Brain (organoid and tissue), 16 donors: ENCODE measurements at places on chromosomes 3 and 15.

DNA sequence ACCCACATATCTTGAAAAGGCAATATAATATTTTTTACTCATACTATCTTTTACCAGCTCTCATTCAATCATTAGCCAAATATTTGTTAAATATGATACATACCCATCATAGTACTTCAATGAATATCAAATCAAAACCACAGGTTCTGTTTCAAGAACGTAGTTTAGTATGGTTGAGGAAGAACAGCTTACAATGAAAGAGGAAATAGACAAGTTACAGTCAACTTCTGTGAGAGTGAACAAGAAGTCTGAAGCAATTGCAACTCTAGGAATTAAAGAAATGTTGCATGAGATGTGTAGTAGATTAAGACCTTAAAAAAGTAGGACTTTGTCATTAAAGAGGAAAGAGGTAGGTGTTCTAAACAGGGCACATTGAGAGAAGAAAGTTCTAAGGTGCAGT is 9.3 kb downstream of the BCHE start:
- no peak for DNase-seq

DNA sequence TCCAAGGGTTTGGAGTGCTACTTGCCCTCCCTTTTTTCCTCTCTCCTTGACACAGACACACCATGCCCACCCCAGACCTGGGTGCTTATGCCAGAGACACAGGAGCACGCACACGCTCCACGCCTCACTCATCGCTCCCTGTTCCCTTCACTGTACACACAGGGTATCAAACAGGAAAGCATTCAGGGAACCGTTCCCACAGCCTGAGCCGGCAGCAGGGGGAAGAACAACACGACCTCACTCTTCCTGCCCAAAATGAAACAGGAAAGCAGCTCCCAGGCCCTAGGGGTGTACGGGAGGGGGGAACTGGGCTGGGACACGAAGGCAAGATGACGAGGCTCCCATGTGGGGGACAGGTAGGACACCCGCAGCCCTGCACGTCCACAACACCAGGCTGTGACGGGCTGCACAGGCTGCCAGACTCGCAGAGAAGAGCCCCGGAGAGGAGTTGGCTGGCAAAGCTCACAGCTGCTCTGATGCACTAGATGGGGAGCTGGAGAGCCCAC is 11.2 kb downstream of the DLL4 start:
- no peak for DNase-seq

- no peak for DNase-seq
Observed at GRCh38 chr3:121836064-121836463, 1.1 kb downstream of the EAF2 start.

GRCh38 chr3:127900536-127900935 is 14.5 kb upstream of the KBTBD12 start:
- DNase-seq, result no peak

- no peak for DNase-seq
Observed at GRCh38 chr3:153144071-153144470, 18.0 kb upstream of the RAP2B start.

GRCh38 chr3:3126477-3127431 is at the start of gene TRNT1:
Gene TRNT1 (plus strand): TSS chr3:3126940. CDS start chr3:3129041, 2,101 bp downstream.
- DNase-seq, result peak; percentile 96

GRCh38 chr3:4409971-4410573 is 57.0 kb downstream of the SUMF1 start:
- DNase-seq, result peak; percentile 96

DNA sequence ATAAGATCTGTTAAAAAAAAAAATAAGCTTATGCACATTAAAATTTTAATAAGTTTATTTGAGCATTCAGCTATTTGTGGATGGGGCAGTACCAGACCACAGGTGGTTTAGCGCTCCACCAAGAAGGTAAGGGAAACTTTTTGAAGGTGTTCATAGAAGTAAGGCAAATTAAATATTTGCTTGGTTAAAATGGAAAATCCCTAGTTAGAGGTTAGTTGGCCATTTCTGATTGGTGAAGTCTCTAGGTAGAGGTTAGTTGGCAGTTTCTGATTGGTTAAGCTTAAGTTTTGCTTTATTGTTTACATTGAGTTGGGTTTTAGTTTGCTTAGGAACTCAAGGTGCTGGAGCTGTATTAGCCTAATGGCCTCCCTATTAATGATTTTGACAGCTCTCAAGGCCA is 30.7 kb downstream of the SCN11A start:
- no peak for DNase-seq

- DNase-seq, result no peak
Observed at GRCh38 chr3:36736301-36736700, 28.1 kb downstream of the DCLK3 start.

DNA sequence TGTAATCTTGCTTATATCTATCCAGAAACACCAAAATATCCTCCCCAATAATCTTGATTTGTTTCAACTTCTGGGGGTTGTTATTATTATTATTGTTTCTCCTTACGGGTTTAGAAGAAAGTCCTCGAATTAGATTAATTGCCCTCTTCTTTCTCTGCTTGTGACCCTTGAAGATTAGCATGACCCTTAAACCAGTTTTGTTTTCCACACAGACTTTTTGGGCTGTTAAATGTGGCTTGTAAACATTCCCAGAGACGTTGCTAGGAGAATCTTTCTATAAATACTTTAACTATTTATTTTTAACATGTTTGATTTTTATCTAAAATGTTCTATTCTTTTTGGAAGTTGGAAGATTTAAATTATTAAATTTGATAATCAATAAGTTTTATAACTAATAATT is 4.3 kb upstream of the SUCNR1 start:
- DNase-seq, result no peak

- DNase-seq, result no peak
Observed at GRCh38 chr3:16831846-16832245, 52.9 kb upstream of the PLCL2 start.

DNA sequence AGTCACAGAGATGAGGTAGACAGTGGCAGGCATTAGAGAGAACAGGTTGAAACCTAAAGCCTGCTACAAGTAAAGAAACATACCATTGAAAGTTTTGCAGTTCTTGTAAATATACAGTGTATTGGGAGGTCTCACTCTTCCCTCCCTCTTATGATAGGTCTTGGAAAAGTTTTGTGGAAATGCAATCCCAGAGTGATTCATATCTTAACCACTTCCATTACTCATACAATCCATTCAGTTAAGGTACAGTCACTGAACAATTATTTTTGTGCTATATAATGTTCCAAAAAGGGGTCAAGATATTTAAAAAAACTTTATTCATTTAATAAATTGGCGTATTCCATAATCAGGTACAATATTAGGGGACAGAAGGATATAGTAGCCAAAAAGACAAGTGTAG is 737.7 kb upstream of the ALCAM start:
- no peak for DNase-seq

- DNase-seq, result no peak
Observed at GRCh38 chr3:8638994-8639658, 5.5 kb downstream of the SSUH2 start.

DNA sequence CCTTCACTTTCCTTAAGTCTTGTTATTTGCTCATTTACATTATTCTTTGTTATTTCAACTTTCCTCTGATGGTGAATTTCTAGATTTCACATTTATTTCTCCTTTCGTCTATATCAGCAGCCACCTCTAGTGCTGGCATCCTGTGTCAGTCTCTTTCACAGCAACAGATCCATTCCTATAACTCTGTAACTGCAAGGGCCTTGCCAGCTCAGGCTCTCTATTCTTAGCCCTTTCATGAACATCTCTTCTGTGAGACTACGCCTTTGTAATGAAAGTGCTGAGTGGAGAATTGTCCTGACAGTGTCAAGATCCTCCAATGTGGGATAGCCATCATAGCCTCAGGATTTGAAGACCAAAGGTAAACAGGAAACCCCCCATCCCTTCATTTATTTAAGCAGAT is 3.9 kb upstream of the SCG3 start:
- DNase-seq, result no peak

DNA sequence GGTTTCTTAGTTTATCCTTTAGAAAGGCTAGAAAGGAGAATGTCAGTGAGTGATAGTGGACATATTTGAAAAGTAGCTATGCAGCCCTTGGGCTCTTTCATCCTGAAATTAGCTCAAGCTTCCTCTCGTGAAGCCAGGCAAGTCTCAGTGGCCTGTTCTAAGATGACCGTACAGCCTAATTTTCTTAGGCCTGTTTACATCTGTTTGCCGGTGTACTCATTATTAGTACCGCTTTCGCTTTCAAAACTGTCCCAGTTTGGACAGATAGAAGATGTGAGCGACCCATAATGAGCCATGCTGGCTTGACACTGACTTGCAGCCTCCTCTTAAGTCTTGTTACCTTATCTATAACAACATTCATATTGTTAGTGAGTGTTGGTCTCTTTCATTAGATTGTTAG is 5.7 kb upstream of the ARL14 start:
- DNase-seq, result no peak

DNA sequence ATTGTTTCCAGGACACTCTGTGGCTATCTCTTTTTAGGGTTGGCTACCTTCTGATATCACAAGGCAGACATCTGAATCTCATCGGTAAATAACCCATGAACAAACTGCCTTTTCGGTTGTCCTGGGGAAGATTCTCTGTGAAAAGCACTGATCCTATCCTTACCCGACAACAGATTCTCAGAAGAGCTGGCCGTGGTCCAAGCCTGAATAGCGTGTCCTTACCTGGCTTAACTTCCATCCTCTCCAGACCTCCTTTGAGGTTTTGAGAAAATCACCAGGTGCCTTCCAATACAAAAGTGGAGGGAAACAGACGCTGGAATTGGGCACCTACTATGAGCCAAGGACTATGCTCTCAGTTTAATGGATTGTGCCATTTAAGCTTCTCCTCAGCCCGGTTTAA is 87.4 kb upstream of the ARHGEF3 start:
- DNase-seq, result no peak

DNA sequence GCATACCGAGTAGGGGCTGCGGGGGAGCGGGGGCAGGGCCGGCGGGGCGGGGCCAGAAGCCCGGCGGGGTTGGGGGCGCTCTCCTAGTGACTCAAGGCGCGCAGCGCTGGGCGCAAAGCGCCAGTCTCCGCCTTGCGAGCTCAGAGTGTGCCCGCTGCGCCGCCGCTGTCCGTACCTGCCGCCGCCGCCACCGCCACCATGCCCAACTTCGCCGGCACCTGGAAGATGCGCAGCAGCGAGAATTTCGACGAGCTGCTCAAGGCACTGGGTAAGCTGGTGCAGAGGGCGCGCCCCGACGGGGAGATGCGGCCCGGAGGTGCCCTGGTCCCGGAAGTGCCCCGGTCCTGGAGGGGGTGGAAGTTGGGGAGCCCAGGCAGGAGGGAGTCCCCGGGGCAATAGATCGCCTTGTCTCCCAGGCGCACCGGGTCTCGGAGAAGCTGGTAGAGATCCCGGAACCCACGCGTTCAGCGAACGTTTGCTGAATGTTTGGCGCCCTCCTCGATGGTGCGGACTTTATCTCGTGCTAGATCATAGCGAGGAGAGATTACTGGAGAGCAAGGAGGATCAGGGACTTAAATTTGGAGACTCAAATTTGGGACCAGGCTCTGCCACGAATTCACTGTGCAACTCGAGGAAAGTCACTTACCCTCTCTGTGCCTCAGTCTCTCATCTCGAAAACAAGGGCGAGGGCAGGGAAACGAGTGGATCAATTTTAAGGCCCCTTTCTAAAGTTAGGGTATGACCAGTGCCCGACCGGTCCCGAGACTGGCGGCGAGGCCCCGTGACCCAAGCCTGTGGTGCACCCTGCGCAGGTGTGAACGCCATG is at the start of gene CRABP1:
Gene CRABP1, plus strand, starts transcription at position 123 of the 826 bp plus-strand sequence. Its CDS starts 76 bp downstream, at position 199.
- no peak for DNase-seq

DNA sequence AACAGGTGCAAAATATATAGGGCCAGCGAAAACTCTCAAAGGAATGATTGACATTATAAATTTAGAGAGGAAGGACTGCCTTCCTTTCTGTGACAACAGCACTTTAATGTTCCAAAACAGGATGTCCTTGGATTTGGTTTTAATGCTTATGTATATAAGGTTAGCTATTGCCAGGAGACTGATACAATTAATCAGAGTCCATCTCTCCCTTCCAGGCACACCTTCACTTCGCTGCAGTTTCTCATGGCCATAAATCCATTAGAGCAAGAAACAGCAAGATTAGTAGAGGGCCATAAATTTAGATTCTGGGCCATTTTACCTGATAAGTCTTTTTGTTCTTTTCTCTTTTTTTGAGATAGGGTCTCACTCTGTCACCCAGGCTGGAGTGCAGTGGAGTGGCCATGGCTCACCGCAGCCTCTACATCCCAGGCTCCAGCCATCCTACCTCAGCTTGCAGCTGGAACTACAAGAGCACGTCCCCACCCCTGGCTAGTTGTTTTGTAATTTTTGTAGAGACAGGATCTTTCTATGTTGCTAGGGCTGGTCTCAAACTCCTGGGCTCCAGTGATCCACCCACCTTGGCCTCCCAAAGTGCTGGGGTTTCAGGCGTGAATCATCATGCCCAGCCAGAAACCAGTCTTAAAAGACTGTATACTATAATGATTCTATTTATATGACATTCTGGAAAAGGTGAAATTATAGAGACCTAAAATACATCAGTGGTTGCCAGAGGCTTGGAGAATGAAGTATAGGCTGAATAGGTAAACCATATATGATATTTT is 15.7 kb upstream of the TFRC start:
- no peak for DNase-seq

DNA sequence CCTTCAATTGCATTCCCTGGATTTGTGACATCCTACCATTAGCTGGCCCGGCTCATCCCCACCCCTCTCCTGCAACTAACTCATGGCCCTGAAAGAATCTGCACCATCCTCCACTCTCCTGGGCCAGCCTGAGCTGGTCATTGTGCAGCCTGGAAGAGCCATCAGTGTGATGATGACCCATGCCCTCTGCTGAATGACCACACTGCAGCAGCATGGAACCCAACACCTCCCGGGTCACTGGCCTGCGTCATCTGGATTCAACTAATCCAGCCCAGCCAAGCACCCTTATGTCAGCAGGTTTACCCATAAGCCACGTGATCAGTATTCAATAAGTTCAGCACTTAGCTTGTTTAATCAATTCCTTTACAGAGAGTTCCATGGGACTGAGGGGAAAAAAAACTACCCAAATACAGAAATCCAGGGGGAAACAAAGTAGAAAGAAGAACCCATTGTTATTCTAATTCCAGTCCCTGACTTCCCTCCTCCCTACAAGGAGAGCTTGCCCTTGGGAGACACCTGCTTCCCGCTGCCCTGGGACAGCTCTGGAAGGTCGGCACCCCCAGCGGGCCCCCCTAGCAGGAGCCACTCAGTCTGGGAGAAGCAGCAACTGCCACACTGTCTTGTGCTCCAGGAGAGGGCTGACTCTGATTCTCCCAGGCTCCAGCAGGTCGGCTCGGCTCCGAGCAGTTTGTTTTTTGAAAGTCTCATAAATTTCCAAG is 309.1 kb upstream of the TLE3 start:
- DNase-seq, result no peak

DNA sequence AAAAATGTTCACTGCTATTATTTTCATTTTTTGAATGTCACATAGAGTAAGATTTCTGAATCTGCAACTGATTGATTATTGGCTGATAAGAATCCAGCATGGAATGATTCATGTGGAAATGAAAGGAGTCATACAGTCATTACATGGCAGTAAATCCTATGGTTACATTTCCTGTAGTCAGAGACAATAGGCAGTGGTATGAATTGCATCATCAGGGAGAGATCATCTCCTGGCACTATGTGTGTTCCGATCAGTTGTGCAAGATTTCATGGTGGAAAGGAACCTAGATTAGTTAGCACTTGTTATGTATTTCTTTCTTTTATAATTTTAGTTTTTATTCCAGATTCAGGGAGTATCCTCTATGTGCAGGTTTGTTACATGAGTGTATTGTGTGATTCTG is 38.8 kb downstream of the SLC12A1 start:
- no peak for DNase-seq
